ENCODE measurements at places on chromosomes 1 and 21.

GRCh38 chr21:34845521-34846451 is 177.0 kb downstream of the CLIC6 start:
- peak; percentile 52 for DNase-seq

GRCh38 chr1:65343286-65343685 is 33.9 kb downstream of the DNAJC6 start:
- no peak for DNase-seq

GRCh38 chr1:28737307-28738132 is 780 bp downstream of the YTHDF2 start:
- DNase-seq, result peak; percentile 57

- DNase-seq, result no peak
Observed at GRCh38 chr21:33974513-33975468, 59.2 kb upstream of the ATP5PO start.

- DNase-seq, result no peak
Observed at GRCh38 chr1:175742790-175743459, 470 bp downstream of the TNR start.

GRCh38 chr1:75334876-75335389 is 200.7 kb downstream of the LHX8 start:
- no peak for DNase-seq

DNA sequence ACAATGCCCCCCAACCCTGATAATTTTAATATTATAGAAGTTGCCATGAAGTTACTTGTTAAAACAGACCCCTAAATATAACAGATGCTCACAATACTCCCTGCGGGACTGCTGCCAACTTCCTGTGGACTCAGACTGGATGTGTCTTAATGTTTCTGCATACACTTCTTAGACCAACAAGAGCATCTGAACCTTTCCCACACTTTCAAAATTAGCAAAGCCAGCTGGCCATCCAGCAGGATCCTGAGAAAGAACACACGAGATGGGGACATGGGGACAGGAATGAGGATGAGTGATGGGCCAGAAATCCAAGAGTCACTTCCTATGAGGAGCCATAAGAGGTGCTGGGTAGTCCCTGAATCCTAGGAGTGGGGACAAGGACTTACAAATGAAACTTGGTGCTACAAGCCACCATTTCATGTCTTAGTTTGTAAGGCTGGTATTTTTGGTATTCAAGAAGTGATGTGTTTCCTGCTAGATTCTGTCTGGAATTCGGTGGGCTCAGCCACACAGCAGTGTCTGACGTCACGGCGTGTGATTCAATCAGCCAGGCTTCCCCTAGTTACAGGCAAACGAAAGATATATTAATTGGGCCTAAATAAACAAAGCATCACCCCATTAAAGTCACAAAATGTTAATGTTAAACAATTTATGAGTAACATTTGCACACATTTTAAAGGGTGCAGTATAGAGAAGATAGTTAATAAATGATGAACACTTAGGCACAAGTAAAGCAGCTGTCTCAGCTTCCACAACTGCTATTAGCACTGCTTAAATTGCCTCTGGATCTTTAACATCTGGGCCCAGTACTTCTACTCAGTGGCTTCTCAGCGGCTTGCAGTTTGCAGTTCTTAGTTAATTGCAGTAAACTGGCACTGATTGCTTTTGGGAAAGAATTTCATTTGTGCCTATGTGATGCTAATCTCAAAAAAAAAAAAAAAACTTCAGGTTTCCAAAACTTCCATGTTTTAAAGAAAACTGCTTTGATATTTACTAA is 41.2 kb upstream of the RGS8 start:
- no peak for DNase-seq

GRCh38 chr1:3865606-3866160 is 8.4 kb downstream of the DFFB start:
- DNase-seq, result no peak

GRCh38 chr1:1777583-1777899 is 729 bp downstream of the NADK start:
- DNase-seq, result no peak

DNA sequence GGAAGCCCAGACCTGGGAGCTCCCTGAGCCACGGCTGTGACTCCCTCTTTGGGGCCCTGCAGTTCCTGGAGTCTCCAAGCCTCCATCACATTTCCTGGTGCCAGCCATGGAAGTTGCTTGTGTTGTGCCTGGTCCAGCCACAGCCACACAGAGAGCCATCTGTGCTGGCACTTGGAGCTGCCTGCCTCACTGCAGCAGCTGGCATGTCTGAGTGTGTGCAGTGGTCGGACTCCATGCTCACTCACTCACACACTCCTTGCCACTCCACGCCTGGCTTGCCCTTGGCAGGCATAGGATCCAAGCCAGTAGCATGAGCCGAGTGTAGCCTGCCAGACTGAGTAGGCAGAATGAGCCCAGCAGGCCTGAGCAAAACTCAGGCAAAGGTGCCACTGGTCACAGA is 516.3 kb upstream of the BEND5 start:
- DNase-seq, result no peak

DNA sequence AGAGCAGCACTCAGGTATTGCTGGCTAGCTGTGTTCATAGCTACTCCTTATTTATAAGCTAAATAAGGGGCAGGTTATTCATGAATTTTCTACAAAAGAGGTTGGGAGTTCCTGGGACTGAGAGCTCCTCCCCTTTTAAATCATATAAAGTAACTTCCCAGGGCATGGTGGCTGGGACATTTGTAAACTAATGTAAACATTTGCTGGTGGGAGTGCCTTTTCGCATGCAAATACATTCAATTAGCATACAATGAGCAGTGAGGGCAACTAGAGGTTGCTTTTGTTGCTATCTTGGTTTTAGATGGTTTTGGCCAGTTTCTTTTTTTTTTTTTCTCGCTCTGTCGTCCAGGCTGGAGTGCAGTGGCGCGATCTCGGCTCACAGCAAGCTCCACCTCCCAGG is 43.4 kb downstream of the GNPAT start:
- DNase-seq, result no peak

DNA sequence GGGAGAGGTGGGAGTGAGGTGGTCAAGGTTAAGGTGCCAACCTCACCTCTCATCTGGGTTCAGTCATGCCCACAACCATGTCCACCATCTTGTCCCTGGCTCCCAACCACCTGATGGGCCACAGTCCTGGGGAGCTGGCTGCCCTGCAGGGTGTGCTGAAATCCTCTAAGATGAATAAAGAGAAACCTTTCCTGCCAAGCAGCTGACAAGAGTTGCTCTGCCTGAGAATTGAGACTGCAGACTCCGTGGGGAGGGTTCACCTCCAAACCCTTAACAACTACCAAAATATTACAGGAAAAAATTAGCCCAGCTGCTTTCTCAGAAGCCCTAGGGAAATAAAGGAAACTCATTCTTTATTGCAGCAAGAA is 15.2 kb upstream of the FGR start:
- no peak for DNase-seq

GRCh38 chr21:36747041-36747814 is 48.3 kb downstream of the SIM2 start:
- no peak for DNase-seq

DNA sequence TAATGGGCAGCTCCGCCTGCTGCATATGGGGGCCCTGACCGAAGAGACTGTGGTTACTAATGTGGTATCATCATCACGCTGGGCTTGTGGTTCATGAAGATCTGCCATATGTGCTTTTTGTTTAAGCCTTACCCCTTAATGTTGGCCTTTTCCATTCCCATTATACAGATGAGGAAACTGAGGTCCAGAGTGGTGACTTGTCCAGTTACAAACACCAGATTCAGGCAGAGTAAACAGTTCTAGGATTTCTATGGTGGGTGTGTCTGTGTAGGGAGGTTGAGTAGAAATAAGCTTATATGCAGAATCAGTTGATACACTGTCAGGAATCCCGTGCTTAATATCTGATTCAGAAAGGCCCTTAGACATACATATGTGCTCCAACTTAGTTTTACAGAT is 691 bp downstream of the UTP11 start:
- DNase-seq, result no peak

DNA sequence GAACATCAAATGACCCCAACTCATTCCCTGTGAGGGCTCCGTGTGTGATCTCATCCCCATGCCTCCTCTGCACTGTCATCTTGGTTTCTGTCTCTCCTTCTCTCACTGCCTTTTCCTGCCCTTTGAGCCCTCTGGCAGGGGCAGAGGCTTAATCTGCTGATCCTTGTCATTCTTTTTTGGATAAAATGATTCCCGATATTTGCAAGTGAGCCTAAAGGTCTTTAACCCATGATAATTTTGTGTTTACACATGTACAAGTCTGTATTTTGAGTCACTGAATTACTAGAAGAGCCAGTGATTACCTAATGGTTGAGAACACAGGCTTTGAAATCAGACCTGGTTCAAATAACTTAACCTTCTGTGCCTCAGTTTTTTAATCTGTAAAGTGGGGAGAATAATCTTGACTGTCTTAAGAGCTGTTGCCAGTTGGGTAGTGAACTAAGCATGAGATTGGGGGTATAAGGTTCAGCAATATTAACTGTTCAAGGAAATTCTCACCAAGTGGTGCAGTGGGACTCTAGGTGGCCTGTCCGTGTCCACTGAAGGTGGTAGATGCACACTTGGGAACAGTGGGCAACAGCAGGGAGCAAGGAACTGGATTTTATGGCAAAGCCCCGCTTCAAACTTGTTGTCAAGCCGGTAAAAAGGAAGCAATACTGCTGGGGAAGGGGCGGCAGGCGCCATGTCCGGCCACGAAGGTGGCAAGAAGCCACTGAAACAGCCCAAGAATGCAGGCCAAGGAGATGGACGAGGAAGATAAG is 1.6 kb downstream of the ECHDC2 start:
- no peak for DNase-seq

- no peak for DNase-seq
Observed at GRCh38 chr1:94067196-94067595, 53.8 kb downstream of the ABCA4 start.

DNA sequence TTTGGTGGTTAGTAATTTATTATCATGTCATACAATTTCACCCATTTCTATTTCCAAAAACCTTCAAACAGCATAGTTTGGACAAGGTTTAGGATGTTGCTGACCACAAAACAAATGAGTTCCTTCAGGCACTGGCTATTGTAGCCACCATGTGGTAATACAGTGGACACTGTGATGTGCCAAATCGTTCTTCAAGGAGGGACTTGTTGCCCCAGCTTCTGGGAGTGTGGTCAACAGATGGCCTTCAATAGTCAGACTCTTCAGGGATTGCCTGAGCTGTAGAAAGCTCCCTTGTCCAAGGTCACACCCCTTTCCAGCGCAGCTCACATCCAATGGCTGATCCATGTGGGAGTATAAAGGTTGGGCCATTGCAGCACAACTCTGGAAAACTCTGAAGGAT is 2.6 kb downstream of the PDE4B start:
- no peak for DNase-seq

- DNase-seq, result no peak
Observed at GRCh38 chr1:18739408-18739807, 108.8 kb downstream of the PAX7 start.

GRCh38 chr1:156114919-156115513 is 505 bp downstream of the LMNA start:
- DNase-seq, result peak; percentile 42

DNA sequence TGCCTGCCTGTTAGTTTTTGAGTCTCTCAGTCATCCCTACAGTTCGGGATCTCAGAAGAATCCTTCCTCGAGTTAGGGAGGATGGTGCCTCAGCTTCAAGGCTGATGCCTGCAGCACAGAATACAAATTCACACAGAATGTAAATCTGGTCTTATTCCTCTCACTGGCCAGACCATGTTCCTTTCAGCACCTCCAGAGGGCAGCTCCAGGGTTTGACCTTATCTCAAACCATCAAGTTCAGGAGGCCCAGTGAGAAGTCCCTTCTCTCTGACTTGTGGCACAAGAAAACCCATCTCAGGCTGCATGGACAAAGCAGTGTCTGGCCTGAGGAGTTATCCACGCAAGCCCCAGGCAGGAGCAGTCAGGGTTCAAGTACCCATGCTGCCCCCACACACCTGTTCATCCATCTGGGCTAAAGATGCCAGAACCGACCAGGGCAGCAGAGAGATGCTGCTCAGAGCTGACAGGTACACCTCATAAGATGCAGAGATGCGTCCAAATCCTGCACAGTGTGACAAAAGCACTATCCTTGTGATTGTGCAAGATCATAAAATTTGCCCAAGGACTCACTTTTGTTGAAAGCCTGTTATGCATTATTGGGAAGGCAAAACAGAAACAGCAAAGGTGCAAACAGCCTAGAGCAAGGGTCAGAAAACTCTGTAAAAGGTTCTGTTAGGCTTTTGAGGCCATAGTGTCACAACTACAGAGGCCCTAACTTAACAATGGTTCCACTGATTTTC is 49.8 kb downstream of the BCAR3 start:
- no peak for DNase-seq

- DNase-seq, result no peak
Observed at GRCh38 chr1:18077657-18078215, 29.9 kb upstream of the IGSF21 start.

- no peak for DNase-seq
Observed at GRCh38 chr1:182601913-182602312, 2.3 kb downstream of the RGS16 start.

DNA sequence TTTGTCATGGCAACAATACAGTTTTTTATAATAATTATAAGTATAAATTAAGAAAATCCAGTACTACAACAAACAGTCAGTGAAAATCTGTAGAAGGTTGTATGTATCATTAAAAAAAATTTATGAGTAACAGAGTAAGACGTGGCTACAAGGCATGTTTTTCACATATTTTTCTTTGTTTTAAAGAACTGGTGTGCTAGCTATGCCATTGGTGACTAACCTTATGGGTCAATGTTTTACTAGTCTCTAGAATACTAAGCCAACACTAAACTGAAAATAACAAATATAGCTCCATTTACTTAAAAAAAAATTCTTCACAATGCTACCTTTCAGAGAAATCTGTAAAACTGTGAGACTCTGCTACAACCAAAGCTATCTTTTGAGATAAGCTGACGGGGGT is 261.5 kb downstream of the ADGRL2 start:
- no peak for DNase-seq

GRCh38 chr1:193185211-193185610 is 1.2 kb downstream of the B3GALT2 start:
- no peak for DNase-seq

- no peak for DNase-seq
Observed at GRCh38 chr1:1083416-1084371, 9.6 kb upstream of the RNF223 start.

- no peak for DNase-seq
Observed at GRCh38 chr1:55060133-55060999, 21.0 kb downstream of the PCSK9 start.

DNA sequence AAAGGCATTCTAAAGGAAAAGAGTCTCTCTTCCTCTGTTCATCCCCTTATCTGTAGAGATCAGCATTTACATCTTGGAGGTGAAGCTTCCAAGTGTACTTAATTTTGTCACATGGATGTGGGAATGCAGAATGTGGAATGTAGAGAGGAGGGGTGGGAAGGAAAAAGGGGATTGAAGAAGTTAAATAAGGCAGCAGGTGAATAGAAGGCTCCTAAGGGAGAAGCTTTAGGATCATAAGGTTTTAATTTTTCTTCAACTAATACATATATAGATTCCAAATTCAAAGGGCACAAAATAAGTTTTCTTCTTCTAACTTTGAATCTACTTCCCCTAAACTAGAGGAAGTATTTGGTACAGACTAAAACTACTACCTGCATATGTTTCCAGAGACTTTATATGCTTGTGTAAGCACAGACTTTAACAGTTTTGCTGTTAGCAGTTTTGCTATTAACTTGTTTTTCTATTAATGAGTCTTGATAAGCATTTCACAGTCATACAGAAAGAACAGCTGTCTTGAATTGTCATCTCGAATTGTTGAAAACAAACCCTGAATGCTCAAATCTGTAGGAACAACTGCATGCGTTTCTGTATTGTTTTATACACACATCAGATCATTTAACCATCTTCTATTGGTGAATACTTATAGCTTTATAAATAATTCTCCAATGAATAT is 12.7 kb downstream of the TENT5C start:
- DNase-seq, result no peak

- DNase-seq, result peak; percentile 87
Observed at GRCh38 chr1:150563340-150564038, 14.3 kb downstream of the ADAMTSL4 start.

Measured in CD4-positive, alpha-beta T cell treated with Interleukin-10 for 1 hour (primary cell).